ENCODE measurements at places on chromosomes 6 and 20.

- DNase-seq: no peak
Observed at GRCh38 chr6:90758741-90759140, 171.9 kb upstream of the MAP3K7 start.

DNA sequence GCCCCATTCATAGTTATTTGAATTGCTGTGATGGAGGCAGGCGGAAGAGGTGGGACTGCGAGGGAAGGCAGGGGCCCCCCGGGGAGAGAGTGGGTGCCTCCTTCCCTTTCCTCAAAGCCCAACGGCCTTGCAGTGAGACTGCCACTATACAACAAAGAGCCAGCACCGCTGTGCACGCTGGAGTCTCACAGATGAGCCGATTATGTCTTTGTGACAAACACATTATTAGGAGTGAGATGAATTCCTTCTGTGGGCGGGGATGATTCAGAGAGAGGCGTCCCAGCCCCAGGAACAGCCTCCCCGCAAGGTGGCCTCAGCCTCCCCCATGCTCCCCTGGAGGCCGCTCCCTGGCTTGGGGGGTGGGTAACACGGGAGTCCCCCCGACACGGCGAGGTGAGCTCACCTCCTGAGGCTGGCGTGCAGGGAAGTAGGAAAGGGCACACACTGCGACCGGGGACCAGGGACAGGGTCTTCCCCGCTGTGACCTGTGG, 26.7 kb downstream of the NTSR1 start:
- DNase-seq: no peak

- DNase-seq: no peak
Observed at GRCh38 chr6:91681296-91681695, 1094.4 kb upstream of the MAP3K7 start.

DNA sequence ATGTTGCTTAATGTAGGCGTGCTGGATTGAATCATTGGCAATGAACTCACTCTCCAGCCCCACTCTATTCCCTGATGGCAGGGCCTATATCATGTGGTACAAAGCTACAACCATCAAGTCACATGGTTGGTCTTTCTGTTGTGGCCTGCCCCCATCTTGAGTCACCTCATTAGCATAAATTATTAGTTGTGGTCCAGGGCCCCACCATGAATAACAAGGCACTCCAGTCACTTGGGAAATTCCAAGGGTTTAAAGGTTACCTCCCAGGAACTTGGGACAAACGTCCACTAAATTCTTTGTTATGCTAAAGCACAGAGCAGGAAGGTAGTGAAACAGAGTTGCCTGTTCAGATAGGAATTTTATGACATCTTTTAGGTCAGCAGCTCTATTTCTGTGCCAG, 193.7 kb downstream of the SLC35F1 start:
- DNase-seq: no peak

DNA sequence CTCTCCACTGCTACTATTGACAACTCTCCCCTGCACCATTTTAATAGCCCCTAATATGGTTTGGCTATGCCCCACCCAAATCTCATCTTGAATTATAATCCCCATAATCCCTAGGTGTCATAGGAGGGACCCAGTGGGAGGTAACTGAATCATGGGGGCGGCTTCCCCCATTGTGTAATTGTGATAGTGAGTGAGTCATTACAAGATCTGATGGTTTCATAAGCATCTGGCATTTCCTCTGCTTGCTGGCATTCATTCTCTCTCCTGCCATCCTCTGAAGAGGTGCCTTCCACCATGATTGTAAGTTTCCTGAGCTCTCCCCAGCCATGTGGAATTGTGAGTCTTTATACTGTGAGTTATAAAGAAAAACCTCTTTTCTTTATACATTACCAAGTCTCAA, 74.1 kb upstream of the TCF21 start:
- no peak for DNase-seq

DNA sequence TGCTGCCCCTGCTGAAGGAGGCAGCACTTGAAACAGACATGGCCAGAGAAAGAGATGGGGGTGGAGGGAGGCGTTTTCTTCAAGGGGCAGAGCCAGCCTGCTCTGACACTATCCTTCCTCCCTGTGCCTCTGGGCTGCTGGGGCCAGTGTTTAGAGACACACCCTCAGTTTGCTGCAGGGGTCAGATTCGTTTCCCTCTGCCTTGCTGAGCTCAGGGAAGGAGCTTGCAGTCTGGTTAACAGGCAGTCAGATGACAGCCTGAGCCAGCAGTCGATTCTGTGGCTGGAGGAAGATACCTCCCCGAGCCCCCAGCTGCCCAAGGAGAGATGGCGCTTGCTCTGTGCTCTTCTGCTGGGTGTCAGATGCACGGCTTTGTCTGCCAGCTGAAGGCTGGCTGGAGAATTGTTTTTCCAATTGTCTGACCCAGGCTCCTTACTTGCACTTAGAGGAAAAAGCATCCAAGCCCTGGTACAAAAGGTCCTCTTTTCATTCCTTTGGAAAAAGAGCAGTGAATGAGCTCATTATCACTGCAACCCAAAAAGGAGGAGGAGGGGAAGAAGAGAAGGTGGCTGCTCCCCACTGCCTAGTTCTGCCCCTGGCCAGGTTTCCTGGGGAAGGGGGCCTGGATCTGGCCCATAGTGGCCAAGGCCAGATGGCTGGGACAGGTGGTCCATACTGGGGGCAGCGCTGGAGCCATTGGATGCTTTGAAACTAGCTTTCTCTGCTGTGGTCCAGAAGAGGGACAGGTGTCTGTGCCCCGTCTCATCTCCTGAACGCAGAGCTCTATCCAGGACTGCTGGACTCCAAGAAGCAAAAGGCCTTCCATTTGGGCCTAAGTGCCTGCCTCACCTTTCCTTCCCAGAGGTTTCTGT, 88.2 kb downstream of the TCP11 start:
- peak; percentile 55 for DNase-seq

DNA sequence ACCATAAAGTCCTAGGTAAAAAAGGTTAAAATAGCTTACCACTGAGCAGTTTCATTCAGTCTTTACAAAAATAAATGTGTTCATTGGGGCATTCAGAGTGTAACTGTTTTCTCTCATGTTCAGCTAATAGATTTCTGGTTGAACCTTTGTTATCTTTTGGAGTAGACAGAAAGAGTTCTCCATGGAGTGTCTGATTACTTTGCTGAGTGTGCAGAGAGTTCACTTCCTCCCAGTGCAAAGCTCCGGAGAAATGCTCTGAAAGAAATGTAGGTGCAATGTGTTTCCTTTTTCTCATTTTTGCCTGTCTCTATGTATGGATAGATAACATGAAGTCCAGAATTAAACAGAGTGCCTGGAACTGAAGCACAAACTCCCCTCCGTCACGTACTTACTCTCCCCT, 52.6 kb downstream of the JAG1 start:
- no peak for DNase-seq

DNA sequence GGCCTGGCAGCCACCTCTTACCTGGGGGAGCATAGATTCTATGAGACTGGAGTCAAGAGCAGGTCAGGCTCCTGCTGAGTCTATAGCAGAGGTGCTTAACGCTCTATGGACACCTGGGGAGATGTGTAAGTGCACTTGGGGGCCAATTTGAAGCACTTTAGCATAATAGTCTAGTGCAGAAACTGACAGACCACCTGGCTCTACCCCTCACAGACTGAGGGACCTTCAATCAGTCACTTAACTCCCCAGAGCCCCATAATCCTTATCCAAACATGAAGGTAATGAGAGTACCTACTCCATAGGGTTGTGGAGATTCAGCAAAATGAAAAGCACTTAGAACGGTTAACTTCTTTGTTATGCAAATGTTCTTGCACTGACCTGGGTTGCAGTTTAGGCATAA, 87.3 kb upstream of the SLC22A16 start:
- DNase-seq: no peak

DNA sequence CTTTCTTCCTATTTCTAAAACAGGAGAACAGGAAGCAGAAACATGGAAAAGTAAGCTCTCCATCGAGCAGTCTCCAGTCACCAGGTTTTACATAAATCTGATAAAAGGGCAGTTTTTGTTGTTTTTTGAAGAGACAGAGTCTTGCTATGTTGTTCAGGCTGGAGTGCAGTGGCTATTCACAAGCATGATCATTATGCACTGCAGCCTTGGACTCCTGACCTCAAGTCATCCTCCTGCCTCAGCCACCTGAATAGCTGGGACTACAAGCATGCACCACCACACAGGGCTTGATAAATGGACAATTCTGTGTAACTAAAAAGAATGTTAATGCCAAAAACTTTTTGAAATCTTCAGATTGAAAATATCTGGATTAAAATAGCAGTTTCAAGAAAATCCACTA, 23.8 kb downstream of the SAMHD1 start:
- DNase-seq: no peak

- DNase-seq: no peak
Observed at GRCh38 chr6:29995340-29995777, 53.0 kb downstream of the HLA-A start.

DNA sequence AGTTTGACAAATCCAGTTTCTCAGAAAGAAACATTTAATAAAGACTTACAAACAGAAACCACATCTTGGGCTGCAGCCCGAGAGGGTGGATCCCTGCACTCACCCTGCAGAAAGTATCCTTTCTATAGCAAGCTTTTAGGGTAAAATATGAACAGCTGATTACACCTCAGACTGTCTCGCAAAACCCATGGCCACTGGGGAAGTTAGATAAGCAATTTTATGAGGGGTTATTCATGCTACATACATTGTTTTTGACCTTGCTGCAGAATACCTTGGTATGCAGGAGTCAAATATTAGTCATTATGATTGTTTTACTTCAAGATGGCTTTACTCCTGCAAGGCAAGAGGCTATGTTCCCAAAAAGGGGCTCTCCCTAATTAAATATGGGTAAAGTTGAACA, 126.9 kb downstream of the OR2B2 start:
- no peak for DNase-seq

GRCh38 chr6:108492131-108492766, 68.5 kb upstream of the FOXO3 start:
- DNase-seq: no peak

- no peak for DNase-seq
Observed at GRCh38 chr6:42383421-42384205, 68.1 kb downstream of the TRERF1 start.

- no peak for DNase-seq
Observed at GRCh38 chr20:2694008-2694471, 1.5 kb downstream of the EBF4 start.

GRCh38 chr6:161088676-161089328, 97.2 kb downstream of the MAP3K4 start:
- DNase-seq: no peak

DNA sequence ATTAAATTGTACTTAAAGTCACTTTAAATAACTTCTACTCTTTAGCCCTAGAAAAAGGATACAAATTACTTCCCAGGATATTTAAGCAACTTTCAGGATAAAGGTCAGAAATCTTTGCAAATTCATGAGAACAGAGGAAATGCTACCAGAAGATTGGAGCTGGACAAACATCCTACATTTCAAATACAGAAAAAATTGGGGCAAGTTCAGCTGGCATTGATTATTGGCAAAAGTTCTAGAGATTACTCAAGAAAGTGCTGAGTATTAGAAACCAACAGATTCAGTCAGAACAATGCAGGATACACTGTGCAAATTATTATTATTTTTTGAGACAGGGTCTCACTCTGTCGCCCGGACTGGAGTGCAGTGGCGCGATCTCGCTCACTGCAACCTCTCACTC, 6.0 kb downstream of the SLC22A23 start:
- no peak for DNase-seq

DNA sequence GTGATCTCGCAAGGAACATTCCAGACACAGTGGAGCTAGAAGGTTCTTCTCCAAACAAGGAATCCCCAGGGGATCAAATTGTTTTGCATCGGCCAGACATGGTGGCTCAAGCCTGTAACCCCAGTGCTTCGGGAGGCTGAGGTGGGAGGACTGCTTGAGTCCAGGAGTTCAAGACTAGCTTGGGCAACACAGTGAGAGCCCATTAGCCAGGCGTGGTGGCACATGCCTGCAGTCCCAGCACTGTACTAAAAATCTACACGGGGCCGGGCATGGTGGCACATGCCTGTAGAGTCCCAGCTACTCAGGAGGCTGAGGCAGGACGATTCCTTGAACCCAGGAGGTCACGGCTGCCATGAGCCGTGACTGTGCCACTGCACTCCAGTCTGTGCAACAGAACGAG, 15.3 kb downstream of the GMEB2 start:
- DNase-seq: no peak

DNA sequence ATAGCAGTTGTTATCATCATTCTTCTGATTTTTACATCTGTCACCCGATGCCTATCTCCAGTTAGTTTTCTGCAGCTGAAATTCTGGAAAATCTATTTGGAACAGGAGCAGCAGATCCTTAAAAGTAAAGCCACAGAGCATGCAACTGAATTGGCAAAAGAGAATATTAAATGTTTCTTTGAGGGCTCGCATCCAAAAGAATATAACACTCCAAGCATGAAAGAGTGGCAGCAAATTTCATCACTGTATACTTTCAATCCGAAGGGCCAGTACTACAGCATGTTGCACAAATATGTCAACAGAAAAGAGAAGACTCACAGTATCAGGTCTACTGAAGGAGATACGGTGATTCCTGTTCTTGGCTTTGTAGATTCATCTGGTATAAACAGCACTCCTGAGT, 2.1 kb downstream of the CALHM6 start:
- DNase-seq: no peak

- DNase-seq: no peak
Observed at GRCh38 chr20:12416281-12416680, 498.6 kb downstream of the BTBD3 start.

- no peak for DNase-seq
Observed at GRCh38 chr6:28673787-28674671, 148.3 kb downstream of the GPX5 start.

DNA sequence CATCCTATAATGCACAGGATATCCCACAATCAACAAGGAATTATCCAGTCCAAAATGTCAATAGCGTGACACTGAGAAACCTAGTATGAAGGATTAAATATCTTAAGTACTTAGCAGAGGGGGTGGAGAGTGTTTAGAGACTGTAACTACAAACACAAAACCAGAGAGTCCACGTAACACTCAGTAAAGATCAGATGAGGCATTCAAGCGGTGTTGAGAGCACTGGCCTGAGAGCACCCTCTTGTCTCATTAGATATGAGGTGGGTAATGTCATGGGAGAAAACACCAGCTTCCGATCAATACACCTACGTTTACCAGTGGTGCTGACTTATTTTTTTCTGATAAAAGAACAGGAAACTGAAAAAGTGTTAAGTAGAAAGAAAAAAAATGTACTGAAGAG, 2.3 kb downstream of the FAM184A start:
- no peak for DNase-seq

GRCh38 chr6:41684311-41685180, 46.3 kb downstream of the MDFI start:
- no peak for DNase-seq

Data from left colon (tissue), 2 donors.